ENCODE measurements at places on chromosomes 7 and 10. TPM values are rescaled to one million over a fixed set of nuclear protein-coding genes. Genes with fewer than 3 reads are reported as not detected.

GRCh38 chr10:95508730-95509129 lies 52.4 kb downstream of the SORBS1 start:
- no peaks in the 10 kb centered on the region for H3K36me3 ChIP-seq
- H3K27ac ChIP-seq, result no peak overlapping the region
- peaks cover 1% of the 10 kb centered on the region for H3K4me1 ChIP-seq
- peaks cover 15% of the 10 kb centered on the region for H3K27me3 ChIP-seq
- DNase-seq, result no peak

DNA sequence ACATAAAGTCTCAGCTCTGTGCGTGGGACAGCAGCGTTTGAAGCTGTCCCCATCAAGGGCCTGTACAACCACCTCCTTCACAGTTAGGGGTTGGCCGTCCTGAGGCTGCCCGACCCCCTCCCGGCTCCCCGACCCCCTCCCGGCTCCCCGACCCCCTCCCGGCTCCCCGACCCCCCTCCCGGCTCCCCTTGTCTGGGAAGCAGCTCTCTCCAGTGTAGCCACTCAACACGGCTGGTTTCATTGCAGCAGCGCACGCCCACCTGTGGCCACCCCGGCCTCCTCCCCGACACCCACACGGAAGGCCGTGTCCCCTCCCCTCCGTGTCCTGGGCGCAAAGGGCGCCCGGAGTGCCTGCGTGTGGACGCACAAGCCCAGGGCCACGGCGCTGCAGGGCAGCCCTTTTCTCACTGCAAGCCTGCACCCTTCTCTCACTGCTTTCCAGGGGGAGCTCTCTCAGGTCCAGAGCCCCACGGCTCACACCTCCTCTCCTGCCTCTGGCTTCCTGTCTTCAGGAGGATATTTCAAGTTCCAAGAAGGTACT lies 20.9 kb upstream of the FAM20C start:
- no peak for DNase-seq
- H3K27ac ChIP-seq, result no peak overlapping the region

PDE6C gene
- not detected for total RNA-seq

DNA sequence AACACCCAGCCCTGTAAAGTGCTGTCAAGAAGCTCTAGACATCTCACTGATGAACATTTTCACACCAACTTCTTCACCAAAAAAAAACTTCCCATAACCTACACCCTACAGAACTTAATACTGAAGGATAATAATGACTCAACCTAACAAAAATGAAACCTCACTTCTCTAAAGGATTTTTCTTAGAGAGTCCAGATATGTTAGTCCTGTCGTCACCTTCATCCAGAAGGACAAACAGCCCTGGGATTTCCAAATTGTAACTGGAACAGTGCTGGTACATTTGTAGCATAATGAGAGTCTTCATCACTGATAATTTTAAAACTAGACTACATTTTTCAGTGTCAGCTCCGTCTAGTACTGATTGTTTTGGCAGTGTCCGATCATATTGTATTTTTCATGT lies 528.6 kb upstream of the CELF2 start:
- H3K27me3 ChIP-seq, result peaks cover 7% of the 10 kb centered on the region
- H3K4me3 ChIP-seq, result no peak overlapping the region
- DNase-seq, result no peak

NUDT13 gene
- 1.0 TPM for total RNA-seq

CAV2 gene
- not detected for total RNA-seq

DNA sequence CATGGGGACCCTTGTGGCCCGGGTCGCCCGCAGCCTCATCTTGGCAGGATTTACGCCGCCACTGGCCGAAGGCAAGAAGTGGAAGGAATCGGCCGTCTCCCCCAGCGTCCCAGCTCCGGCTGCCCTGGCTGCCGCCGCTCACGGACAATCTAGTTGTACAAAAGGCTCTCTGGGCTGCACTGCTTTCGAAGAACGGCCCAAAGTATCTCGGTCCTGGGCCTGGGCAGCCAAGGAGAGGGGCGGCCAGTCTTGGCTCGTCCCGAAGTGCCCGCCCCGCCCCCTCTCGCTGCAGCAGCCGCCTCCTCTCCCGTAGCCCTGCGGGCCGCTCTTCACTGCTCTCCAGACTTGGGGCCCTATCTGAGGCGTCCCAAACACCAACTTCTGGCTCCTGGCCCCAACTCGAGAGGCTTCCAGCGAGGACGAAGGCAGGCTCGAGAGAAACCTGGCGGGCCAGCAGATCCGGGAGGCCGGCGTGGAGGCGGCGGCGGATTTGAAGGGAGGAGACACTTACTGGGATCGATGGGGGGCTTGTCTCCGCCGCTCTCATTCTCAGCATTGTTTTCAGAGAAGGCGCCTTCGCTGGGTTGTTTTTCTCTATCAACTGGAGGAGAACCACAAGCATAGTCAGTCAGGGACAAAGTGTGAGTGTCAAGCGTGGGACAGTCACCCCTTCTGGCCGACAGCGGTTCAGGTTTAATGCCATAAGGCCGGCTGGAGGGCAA lies 809 bp downstream of the HOXA9 start:
- H3K4me1 ChIP-seq, result peaks cover 7% of the 10 kb centered on the region
- DNase-seq, result no peak
- H3K27ac ChIP-seq, result no peak overlapping the region
- no peaks in the 10 kb centered on the region for H3K36me3 ChIP-seq
- H3K27me3 ChIP-seq, result peaks cover 77% of the 10 kb centered on the region
